ENCODE measurements at places on chromosomes 2 and 18. TPM values are rescaled to one million over a fixed set of nuclear protein-coding genes. Genes with fewer than 3 reads are reported as not detected.
A peak's percentile ranks its signal among the peaks of the same experiment; 100 is the strongest.

- no peak for DNase-seq
These were observed 159.2 kb downstream of the RAPGEF4 start for GRCh38 chr2:172894689-172895387.

DNA sequence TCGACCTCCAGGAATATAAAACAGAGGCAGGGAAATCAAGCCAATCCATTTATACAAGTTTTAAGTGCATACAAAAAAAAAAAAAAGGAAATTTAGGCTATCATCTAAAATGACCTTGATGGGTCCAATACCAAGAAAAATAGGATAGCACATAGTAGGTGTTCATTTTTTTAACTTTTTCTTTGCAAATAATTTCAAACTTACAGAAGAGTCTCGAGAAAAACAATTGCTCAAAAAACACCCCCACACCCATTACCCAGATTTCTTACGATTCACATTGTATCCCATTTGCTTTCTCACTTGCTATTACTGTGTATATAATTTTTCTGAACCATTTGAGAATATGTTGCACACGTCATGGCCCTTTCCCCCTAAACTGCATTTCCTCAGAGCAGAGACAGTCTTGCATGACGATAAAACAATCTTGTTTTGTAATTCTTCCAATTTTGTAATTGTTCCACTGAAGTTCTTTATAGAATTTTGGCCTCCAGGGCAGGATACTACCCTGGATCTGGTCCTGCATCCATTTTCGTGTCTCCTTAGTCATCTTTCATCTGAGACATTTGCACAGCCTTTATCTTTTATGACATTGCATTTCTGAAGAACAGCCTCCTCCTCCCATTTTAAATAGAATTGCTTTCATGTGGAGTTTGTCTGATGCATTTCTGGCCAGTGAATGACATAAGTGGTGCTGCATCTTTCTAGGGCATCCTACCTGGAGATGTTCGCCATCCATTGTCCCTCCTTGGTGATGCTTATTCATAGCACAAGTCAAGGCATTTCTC lies 68.9 kb downstream of the CYB5A start:
- DNase-seq, result no peak

- DNase-seq, result no peak
These were observed 5.2 kb downstream of the ZSCAN30 start for GRCh38 chr18:35284841-35285240.

GRCh38 chr18:12159446-12159845 lies 65.8 kb downstream of the ANKRD62 start:
- no peak for DNase-seq

DNA sequence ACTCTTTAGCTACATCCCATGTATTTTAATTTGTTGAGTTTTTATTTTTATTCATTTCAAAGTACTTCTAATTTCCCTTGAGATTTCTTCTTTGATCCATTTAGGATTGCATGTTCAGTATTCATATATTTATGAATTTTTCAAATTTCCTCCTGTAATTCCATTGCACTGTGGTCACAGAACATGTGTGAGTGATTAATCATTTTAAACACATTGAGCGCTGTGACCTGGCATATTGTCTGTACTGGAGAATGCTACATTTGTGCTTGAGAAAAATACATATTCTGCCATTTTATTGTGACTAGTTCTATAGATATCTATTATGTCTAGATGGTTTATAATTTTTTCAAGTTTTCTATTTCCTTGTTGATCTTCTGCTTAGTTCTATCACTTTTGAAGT lies 353.7 kb downstream of the RAD51AP2 start:
- DNase-seq, result no peak

DNA sequence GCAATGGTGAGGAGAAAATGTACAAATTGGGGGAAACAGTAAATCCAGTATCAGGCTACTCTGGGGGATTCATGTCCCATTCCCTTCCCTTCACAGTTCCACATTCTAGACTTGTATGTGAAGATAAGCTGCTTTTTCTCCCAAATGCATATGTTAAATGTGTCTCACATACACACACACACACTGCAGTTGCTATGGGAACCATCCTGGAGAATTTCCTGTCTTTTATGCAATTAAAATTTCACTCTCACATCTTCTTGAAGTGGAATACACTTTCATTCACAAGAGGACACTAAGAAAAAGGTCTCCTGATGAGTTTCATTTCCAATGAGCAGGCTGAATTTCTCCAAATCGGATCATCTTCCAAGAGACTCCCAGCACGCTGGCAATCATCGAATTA lies 366.0 kb downstream of the LRATD1 start:
- DNase-seq, result no peak

DNA sequence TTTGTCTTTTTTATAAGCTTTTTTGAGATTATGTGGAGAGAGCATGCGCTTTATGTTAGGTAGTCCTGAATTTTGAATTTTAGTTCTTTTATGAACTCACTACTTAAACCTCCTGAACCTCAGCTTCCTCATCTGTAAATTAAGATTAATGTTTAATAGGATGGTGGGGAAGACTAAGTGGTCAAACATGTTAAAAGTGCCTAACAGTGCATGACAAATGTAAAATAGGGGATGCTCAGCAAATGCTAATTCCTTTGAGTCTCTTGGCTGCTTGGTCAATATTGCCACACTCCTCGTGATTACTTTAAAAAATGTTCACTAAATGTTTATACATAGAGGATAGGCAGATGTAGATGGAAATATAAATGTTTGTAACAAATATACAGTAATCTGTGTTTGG lies 6.8 kb downstream of the BIRC6 start:
- no peak for DNase-seq

- DNase-seq, result no peak
These were observed 99.3 kb downstream of the BIN1 start for GRCh38 chr2:127007652-127008051.

DNA sequence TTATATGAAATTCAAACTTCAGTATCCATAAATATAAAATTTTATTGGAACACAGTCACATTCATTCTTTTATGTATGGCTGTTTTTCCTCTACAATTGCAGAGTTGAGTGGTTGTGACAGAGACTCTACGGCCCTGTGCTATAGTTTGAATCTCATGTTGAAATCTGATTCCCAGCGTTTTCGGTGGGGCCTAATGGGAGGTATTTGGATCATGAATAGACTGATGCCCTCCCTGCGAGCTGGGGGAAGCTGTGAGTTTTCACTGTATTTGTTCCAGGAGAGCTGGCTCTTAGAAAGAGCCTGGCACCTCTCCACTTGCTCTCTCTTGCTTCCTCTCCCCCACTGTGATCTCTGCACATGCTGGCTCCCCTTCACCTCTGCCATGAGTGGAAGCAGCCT lies 1.7 kb downstream of the PFN4 start:
- DNase-seq, result no peak

- DNase-seq, result no peak
These were observed 10.9 kb downstream of the UXS1 start for GRCh38 chr2:106183101-106183696.

- DNase-seq, result no peak
These were observed 135.4 kb downstream of the LAMA3 start for GRCh38 chr18:23824669-23825068.

DNA sequence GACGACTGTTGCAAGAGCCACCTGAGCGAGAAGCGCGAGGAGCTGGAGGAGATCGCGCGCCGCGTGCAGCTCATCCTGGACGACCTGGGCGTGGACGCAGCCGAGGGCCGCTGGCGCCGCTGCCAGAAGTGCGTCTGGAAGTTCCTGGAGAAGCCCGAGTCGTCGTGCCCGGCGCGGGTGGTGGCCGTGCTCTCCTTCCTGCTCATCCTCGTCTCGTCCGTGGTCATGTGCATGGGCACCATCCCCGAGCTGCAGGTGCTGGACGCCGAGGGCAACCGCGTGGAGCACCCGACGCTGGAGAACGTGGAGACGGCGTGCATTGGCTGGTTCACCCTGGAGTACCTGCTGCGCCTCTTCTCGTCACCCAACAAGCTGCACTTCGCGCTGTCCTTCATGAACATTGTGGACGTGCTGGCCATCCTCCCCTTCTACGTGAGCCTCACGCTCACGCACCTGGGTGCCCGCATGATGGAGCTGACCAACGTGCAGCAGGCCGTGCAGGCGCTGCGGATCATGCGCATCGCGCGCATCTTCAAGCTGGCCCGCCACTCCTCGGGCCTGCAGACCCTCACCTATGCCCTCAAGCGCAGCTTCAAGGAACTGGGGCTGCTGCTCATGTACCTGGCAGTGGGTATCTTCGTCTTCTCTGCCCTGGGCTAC lies 1.2 kb downstream of the KCNF1 start:
- DNase-seq, result no peak

DNA sequence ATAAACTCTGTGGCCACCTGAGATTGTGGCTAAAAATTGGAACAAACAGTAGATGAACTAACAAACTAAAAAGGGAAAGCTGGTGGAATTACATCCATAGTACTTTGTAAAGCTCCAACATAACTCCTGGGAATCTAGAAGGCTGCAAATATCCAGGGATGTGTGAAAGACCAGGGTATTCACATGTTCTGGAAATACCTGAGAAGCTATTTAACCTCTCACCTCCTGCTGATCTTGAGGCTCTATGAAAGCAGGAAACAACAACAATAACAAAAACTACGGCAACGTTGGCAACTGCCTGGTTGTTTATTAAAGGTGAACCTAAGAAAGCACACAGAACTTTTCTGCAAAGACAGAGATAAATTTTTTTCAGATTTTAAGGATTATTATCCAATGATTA lies 171.3 kb downstream of the CCDC178 start:
- DNase-seq, result no peak

DNA sequence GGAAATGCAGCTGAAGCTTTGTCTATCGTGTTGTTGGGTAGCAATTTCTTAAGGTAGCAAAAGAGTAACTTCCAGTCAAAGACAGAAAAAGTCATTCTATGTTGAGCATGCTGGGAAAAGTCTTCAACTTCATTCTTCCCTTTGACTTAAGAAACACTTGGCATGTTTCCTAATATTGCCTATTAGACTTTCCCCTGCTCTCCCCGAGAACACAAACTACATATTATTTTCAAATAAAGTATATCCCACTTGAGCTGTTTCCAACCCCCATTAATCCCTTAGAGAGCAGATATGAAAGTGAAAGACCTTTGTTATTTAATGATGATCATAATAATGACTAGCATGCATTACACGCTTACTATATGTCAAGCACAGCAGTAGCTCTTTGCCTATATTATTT lies 136.0 kb upstream of the SPOPL start:
- DNase-seq, result no peak

DNA sequence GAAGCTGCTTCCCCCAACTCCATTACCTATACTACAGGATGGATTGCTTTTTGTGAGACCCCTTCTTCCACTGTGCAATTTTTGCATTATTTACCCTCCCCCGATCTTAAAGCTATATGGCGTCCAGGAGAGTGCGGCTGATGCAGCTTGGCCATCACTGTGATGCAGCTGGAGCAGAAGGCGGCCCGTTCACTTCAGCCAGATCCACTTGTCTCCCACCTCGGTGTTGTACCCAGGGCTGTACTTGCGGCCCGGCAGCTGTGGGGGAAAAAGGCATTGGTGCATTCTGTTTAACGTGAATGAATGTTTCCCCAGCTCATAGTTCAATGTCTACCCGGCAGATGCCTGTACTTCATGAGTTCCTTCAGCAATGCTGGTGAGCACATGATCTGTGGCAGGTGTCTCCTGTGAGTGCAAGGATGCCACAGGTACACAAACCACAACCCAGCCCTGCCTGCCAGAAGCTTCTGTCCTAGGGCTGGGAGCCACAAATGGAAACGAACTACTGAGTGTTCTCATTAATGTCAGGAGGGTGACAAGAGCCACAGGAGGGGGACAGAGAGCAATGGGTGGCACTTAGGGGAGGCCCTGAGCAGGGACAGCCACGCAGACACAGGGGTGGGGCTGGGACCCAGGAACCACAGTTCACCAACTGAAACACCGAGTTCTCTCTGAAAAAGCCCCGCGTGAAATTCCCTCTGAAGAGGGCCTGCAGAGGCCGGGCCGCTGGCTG lies 64.0 kb downstream of the NDUFA10 start:
- peak; percentile 20 for DNase-seq

- DNase-seq, result no peak
These were observed 119.1 kb downstream of the UXS1 start for GRCh38 chr2:106075048-106075447.

DNA sequence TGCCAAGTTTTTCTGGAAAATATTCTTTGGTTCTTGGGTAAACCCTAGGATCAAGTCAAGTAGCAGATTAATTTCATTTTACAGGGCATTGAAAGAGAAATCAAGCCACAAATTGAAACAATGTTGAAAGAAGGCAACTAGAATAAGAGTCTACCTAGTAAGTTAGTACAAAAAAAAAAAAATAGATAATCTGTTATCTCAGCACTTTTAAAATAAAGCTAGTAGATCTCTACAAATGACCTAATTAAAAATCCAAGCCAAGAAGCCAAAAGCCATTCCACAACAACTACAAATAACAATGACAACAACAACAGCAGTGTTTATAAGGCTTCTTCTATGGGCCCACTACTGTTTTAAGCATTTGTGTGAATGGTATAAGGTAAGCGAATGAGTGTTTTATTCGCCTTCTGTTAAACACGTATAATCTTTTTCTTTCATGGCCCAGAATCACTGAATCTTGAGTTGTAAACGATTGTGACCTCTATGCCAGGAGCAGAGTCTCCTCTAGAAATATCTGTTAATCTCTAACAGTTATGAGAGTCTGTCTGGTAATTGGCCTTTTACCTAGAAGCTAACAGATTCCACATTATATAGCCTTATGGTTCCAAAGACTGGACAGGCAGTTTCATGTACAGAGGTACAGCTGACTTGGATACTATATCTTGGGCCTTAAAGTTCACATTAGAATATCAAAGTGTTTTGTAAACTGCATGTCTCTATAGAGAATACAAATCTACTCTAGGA lies 28.6 kb upstream of the CUL3 start:
- no peak for DNase-seq

- peak; percentile 67 for DNase-seq
These were observed 127.9 kb upstream of the LGALSL start for GRCh38 chr2:64325852-64326577.

DNA sequence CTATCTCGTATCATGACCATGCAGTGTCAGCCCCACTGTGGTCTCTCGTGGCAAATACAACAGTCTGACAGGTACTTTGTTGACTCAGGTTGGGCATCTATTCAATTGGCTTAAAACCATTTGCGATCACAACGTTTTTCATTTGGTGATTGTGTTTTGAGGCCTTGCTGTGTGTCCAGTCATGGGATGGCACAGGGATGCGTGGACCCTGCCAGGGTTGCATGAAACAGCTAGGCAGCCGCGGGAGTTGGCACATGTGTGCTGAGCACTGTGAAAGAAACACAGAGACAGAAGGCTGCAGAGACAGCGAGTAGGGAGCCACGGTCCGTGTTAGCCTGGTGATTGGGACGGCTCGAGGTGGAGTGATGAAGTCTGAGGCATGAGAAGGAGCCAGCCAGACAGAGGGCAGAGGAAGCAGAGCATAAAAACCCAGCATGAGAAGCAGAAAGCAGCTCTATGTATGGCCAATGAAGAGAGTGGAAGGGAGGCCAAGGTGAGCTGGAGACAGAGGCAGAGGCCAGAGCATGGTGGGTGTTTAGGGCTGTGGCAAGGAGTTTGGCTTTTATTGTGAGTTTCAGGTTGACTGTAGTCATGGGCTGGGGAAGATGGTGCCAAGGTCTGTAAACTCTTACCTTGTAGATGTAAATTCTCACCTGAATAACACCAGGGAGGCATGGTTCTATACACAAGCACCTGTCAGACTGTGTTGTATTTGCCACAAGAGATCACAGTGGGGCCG lies 31.8 kb upstream of the IL1R1 start:
- DNase-seq, result no peak

Gene NMUR1
- not detected for total RNA-seq

Gene CRYGA
- not detected for total RNA-seq

Gene PLB1
- 0.25 TPM for total RNA-seq

Gene MYO7B
- total RNA-seq, result 2.6 TPM

Gene IMPA2
- 11.7 TPM for total RNA-seq

Gene STARD6
- total RNA-seq, result not detected

Gene CD207
- not detected for total RNA-seq

Gene CDC42EP3
- 33.5 TPM for total RNA-seq
